ENCODE measurements at places on chromosomes 2 and 18.
A peak's percentile ranks its signal among the peaks of the same experiment; 100 is the strongest.

DNA sequence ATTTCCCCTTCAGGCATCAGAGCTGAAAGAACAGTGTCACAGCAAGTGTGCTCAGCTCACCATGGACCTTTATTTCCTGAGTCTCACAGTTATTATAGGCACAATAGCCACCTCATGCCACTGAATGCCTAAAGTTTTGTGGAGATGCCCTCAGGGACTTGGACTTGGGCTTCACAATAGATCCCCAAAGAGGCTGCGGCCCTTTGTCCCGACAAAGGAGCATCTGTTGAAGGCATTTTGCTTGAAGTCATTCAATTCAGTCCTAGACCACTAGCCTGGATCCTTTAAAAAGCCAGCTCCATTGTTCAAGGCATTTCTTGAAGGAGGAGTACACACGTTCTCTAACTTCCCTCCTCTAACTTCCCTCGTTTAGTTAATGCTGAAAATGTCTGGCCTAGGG is 125.4 kb downstream of the DCC start:
- DNase-seq: no peak

GRCh38 chr2:191352536-191352935 is 107.3 kb downstream of the MYO1B start:
- DNase-seq: no peak

DNA sequence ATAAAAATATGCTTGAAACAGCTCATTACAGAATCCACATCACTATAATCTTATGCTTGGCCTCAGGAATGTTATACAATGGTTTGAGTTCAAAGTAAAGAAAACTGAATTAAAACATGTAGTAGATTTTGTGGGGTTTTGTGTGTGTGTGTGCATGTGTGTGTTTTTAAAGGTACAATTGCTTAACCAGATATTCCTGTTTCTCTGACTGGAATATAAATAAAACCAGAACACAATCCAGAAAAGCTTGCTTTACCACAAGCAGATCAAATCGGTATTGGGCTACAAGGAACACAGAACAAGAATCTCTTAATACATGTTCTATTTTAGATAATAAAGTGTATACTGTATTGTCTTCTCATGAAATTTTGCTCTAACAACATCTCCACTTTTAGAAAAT is 110.0 kb downstream of the TMEM247 start:
- no peak for DNase-seq

GRCh38 chr2:169716238-169716886 is 17.3 kb upstream of the KLHL23 start:
- no peak for DNase-seq

- no peak for DNase-seq
Measured at GRCh38 chr2:208892203-208892602, 485.6 kb downstream of the PTH2R start.

GRCh38 chr2:12579018-12579417 is 137.7 kb upstream of the TRIB2 start:
- no peak for DNase-seq

DNA sequence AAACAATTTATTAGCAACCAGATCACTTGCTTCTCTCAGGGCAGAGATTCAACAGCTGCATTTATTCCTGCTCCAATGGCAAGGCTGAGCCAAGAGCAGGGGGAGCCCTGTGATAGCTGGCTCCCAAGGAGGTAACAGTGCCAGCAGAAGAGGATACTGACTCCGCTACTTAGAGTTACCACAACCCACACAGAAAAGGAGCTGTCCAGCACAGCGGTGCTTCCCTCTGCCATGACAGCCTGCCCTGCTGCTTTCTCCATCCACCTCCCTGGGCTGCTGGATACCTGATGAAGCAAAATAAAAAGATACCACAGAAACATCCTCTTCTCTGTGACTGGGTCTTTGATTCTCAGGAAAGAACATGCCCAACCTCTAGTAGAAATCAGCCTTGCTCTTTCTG is 467.2 kb downstream of the LRRTM4 start:
- DNase-seq: no peak

GRCh38 chr2:229022071-229022470 is 249.0 kb downstream of the PID1 start:
- no peak for DNase-seq

DNA sequence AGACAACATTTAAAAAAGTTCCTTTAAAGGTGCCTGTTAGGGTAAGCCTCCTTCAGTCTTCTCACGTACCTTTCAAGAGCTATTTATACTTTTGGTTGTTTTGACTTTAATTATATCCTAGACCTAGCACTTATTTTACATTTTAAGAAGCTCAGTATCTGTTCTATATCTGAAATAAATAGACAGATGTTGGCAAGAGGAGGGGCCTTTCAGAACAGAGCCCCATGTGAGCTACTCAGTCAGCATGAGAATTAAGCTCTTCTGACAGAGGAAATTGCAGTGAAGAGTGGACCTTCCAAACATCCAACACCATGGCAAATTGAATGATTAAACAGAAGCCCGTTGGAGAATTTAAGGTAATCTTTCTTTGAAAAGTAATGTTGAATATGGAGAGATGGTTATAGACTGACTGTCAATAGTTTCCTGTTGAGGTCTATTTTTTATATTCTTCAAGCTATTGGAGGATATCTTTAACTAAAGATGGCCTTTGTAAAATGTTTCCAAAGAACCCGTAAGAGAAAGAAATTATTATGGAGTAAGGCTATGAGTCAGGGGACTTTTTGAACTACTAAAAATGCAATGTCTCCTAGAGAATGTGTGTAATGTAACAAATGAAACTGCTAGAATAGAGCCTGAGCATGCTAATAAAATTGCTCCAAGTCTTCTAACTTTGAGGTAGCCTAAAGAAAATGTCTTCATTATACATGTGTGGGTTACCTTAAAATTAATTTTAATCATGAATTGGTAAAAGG is 17.3 kb downstream of the NYAP2 start:
- no peak for DNase-seq

GRCh38 chr2:191166111-191166755 is 15.4 kb upstream of the STAT4 start:
- no peak for DNase-seq

GRCh38 chr2:26202981-26203490 is 30.1 kb downstream of the GAREM2 start:
- DNase-seq: no peak

- DNase-seq: no peak
Measured at GRCh38 chr18:5980721-5981120, 85.4 kb upstream of the TMEM200C start.

GRCh38 chr2:233007739-233008138 is 5.3 kb downstream of the NGEF start:
- no peak for DNase-seq

GRCh38 chr2:98643496-98644100 is 35.2 kb downstream of the UNC50 start:
- DNase-seq: no peak

GRCh38 chr18:13566941-13567746 is 159.2 kb downstream of the FAM210A start:
- DNase-seq: no peak

- DNase-seq: no peak
Measured at GRCh38 chr18:46464926-46465655, 191.9 kb downstream of the LOXHD1 start.

DNA sequence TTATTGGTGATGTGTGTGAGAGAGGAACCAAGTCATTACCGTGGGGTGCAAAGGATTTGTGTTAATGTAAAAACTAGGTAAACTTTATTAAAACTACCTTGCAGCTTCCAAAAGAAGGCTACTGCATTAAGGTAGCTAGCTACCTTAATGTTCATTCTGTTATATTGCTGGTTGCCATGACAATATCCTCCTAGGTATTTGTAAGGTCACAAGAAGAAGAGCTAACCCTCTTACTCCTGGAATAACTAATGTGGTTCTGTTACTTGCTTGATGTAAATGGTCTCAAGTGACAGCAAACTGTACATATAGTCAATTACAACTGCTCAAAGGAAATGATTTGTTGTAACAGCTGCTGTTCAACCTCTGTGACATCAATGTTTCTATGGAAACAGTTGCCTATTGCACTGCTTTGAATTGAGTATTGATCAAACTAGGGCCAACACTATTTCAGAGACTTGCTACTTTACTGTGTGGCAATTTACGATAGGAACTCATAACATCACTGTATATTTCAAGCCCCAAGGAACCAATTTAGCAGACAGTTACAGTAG is 319.8 kb upstream of the HNRNPA3 start:
- peak; percentile 17 for DNase-seq

DNA sequence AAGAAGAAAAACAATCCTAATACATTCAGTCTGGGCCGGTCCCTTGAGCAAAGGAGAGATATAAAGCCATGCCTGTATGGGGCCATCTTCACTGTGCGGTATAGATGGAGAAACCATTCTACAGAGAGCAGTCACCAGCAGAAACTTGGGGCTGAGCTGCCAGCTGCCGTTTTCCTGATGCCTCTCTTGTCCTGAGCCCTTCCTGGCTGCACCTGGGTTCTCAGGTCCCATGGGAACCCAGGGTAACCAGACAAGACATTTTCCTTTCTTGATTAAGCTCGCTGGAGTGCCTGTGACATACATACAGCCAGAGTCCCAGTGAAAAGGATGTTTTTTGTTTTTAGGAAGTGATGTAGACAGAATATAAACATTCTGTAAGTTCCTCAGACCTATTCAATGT is 5.3 kb upstream of the METTL21A start:
- no peak for DNase-seq

GRCh38 chr2:235143789-235144188 is 192.0 kb downstream of the SH3BP4 start:
- no peak for DNase-seq

- DNase-seq: no peak
Measured at GRCh38 chr2:108967757-108968156, 21.3 kb downstream of the EDAR start.

- no peak for DNase-seq
Measured at GRCh38 chr18:22709288-22710060, 223.7 kb upstream of the RBBP8 start.

- peak; percentile 39 for DNase-seq
Measured at GRCh38 chr2:9782197-9782719, 61.0 kb upstream of the TAF1B start.

GRCh38 chr2:160494201-160494644 is 616 bp upstream of the RBMS1 start:
- DNase-seq: no peak

GRCh38 chr2:96108151-96108540 is 8.2 kb downstream of the ADRA2B start:
- DNase-seq: no peak

GRCh38 chr2:237509905-237510304 is 22.9 kb downstream of the MLPH start:
- DNase-seq: no peak

- no peak for DNase-seq
Measured at GRCh38 chr18:76952747-76953146, 130.4 kb downstream of the ZNF236 start.

- DNase-seq: no peak
Measured at GRCh38 chr2:19883971-19884720, 17.6 kb downstream of the TTC32 start.

GRCh38 chr2:67899187-67899586 is 163.6 kb downstream of the C1D start:
- DNase-seq: peak; percentile 57

DNA sequence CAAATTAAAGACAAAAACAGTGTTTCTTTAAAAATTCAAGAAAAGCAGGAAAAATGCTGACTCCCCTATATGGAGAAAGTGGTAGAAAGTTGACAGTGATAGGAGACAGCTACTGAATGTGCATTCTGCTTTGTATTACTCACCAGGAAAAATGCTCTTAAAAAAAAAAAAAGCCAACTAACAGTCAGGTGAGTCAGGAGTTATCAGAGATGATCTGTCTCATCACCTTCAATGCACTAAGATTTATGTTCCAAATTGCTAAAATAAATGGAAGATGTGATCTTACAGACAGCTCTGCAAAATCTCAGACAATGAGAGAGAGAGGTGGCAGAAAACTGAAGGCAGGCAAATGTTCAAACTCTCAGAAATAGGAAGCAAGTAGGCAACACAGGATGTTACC is 47.6 kb upstream of the ZNF521 start:
- no peak for DNase-seq

- DNase-seq: no peak
Measured at GRCh38 chr2:86038291-86039081, 67.2 kb downstream of the POLR1A start.

GRCh38 chr2:186459009-186459408 is 27.1 kb upstream of the ZC3H15 start:
- DNase-seq: no peak

- DNase-seq: no peak
Measured at GRCh38 chr2:9941196-9941995, 10.1 kb upstream of the GRHL1 start.

DNA sequence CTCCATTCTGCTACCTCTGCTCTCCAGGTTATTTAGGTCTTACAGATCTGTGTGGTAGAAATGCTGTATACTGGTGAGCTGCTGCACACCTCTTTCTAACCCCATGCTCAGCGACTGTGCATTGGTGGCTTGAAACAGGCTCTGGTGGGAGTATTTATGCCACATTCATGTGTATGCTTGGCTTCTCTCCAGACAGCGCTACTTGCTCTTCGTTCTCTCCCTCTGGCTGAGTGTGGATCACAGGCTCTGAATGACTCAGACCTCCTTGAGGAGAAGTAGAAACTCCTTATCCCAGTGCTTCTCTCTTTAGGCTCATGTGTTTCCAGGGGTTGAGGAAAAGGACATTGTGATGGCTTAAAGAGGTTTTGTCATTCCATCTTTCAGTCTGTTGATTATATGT is 54.9 kb downstream of the FHOD3 start:
- no peak for DNase-seq

- DNase-seq: no peak
Measured at GRCh38 chr2:105701042-105701441, 43.7 kb upstream of the NCK2 start.

DNA sequence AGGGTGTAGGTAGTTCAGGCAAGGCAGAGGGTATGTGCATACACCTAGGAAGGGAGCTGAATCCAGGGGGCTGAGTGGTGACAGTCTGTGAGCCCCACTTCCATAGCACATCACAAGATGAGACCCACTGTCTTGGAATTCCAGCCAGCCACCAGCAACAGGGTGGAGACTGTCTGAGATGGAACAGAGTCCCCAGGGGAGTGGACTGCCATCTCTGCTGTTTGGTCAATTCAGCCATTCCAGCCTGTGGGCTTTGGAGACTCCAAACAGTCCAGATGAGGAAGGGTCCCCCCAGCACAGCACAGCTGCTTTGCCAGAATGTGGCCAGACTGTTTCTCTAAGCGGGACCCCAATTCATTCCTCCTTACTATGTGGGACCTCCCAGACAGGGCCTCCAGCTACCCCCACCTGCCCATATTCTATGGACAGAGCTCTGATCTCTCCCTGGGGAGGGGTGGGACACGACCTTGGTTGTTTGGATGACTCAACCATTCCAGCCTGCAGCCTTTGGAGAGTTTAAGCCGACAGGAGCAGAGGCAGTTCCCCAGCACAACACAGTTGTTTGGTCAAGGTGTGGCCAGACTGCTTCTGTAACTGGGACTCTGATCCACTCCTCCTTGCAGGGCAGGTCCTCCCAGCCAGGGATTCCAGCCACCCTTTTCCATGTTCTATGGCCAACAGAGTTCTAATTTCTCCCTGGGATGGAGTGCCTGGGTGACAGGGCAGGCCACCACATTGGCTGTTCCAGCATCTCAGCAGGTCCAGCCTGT is 178.0 kb downstream of the RND3 start:
- no peak for DNase-seq

GRCh38 chr18:44850001-44850400 is 169.3 kb downstream of the SETBP1 start:
- no peak for DNase-seq

Data from NCI-H1417 treated with DMSO at 0.1 percent for 48 hours (cell line).